PC-3 (cell line): ENCODE measurements at places on chromosomes 2 and 18. TPM values are rescaled to one million over a fixed set of nuclear protein-coding genes. Genes with fewer than 3 reads are reported as not detected.

DNA sequence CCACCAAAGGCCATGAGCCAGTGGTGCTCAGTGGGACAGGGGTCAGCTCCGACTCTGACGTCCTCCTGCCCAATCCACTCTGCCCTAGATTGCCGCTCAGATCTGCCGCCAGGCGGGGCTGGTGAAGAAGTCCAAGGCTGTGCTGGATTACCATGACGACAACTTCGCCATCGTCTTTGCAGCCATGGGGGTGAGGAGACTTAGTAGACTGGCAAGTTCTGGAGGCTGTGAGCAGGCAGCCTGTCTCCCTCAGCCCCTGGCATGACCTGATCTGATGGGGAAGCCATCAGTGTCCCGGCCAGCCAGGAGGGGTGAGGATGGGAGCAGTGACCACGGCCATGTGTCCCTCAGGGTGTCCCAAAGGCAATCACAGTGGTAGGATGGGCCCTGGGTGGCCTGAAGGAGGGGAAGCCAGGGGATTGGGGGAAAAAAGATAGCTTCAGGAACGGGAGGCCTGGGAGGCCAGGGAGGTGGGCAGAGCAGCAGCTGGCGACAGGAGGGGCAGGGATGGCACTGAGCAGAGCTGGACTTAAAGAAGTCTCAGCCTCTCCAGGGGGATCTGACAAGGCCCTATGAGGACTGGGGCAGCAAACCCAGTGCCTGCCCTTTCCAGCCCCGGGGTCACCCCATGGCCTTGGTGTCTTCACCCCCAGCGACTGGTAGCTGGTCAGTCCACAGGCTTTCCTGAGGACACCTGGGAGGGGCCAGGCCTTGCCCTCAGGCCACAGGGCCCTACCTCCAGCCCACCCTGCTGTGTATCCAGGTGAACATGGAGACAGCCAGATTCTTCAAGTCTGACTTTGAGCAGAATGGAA lies 17.4 kb upstream of the ANKRD53 start:
- H3K4me3 ChIP-seq, result no peak overlapping the region
- peaks cover 3% of the 10 kb centered on the region for H3K27me3 ChIP-seq
- no peak overlapping the region for H3K27ac ChIP-seq
- no peaks in the 10 kb centered on the region for H3K36me3 ChIP-seq

- H3K4me3 ChIP-seq, result no peak overlapping the region
- H3K27me3 ChIP-seq, result no peaks in the 10 kb centered on the region
- no peaks in the 10 kb centered on the region for H3K36me3 ChIP-seq
- H3K27ac ChIP-seq, result no peak overlapping the region
Measured at GRCh38 chr2:177542396-177542795, 149.8 kb downstream of the AGPS start.

DNA sequence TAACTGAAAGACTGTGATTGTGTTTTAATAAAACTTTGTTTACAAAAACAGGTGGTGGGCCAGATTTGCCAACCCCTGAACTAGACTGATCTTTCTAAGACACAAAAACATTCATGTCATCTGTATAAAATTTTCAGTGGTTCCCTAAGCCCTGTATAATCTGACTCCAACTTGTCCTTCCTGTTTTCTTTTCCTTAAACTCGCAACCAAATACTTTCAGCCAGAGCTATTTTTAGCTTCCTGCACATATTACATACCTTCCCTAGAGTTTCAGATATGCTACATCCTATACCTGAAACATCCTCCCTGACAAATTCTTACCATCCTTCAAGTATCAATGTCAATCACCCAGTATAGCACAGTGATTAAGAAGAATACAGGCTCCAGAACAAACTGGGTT lies 4.8 kb downstream of the GCFC2 start:
- no peaks in the 10 kb centered on the region for H3K27me3 ChIP-seq
- peaks cover 22% of the 10 kb centered on the region for H3K4me1 ChIP-seq
- H3K36me3 ChIP-seq, result peaks cover 26% of the 10 kb centered on the region
- H3K27ac ChIP-seq, result no peak overlapping the region
- DNase-seq, result peak; percentile 34
- H3K4me3 ChIP-seq, result no peak overlapping the region

REEP1 gene
- 0.06 TPM in 1 of 2 replicates, not detected in the other for total RNA-seq

REG1B gene
- total RNA-seq, result not detected in 2 replicates
